ENCODE measurements at places on chromosomes 7 and 10. TPM values are rescaled to one million over a fixed set of nuclear protein-coding genes. Genes with fewer than 3 reads are reported as not detected.

- no peak overlapping the region for H3K27ac ChIP-seq
- no peaks in the 10 kb centered on the region for H3K27me3 ChIP-seq
- H3K36me3 ChIP-seq, result no peaks in the 10 kb centered on the region
- no peak for DNase-seq
- peaks cover 4% of the 10 kb centered on the region for H3K4me1 ChIP-seq
- H3K4me3 ChIP-seq, result no peak overlapping the region
Observed at GRCh38 chr10:74792726-74793125, 33.7 kb upstream of the KAT6B start.

SPDYE16 gene
- total RNA-seq, result not detected

DNA sequence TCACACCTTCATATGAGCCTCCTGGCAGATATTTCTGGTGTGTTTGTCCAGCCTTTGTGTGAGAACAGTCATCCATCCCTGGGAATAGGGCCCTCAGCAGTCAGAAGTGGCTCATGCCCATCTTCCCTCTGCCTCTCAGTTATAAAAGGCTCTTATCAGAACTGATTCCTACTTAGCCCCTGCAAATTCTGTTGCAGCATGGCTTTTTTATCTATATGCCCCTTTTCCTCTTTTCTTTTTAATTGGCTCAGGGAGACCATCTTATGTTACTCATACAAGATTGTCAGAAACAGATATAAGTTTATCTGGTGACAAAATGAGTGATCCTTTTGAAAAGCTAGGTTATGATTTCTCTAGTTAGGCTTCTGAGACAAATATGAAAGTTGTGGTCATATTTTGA is 194.1 kb downstream of the CREB5 start:
- H3K4me1 ChIP-seq, result no peaks in the 10 kb centered on the region
- H3K36me3 ChIP-seq, result no peaks in the 10 kb centered on the region
- H3K4me3 ChIP-seq, result no peak overlapping the region
- no peak overlapping the region for H3K27ac ChIP-seq
- no peak for DNase-seq

MRPS24 gene
- 119 TPM for total RNA-seq

DNA sequence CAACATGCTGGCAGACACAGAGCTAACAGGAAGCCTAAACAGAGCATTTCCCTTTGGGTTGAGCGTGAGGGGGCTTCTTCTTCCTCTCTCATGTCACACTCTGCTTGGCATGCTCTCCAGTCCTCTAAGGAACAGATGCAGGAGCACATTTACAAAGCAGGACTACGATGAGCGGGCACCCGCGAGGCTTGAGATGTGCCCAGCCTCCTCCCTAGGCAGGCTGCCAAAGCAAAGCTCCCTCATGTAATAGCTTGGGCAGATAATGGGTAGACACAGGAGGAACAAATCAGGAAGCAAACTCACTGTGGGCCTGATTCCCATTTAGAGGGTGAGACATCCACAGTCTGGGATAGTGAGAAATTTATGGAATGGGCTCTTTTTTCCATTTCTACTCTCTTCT is 519.1 kb downstream of the NRG3 start:
- no peaks in the 10 kb centered on the region for H3K4me1 ChIP-seq
- no peak for DNase-seq
- H3K27ac ChIP-seq, result no peak overlapping the region
- no peak overlapping the region for H3K4me3 ChIP-seq

DNA sequence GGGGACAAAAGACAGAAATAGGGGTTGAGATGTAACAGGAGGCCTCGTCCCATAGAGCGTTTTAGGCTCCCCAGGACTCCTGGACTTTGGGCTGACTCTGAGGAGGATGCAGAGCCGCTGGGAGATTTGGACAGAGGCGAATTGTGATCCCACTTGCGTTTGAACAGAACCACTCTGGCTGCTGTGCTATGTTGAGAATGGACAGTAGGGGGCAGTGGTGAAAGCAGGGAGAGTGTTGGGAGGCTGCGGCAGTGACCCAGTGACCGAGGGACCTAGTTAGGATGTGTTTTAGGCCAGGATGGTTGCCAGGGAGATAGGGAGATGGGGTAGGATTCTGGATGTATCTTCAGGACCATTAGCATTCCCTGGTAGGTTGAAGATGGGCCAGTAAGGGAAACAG is 271.6 kb downstream of the CCDC3 start:
- H3K27me3 ChIP-seq, result no peaks in the 10 kb centered on the region
- H3K4me1 ChIP-seq, result peaks cover 8% of the 10 kb centered on the region
- no peaks in the 10 kb centered on the region for H3K36me3 ChIP-seq
- no peak overlapping the region for H3K4me3 ChIP-seq

PPP3CB gene
- total RNA-seq, result 42.5 TPM

AGBL3 gene
- 2.0 TPM for total RNA-seq

DNA sequence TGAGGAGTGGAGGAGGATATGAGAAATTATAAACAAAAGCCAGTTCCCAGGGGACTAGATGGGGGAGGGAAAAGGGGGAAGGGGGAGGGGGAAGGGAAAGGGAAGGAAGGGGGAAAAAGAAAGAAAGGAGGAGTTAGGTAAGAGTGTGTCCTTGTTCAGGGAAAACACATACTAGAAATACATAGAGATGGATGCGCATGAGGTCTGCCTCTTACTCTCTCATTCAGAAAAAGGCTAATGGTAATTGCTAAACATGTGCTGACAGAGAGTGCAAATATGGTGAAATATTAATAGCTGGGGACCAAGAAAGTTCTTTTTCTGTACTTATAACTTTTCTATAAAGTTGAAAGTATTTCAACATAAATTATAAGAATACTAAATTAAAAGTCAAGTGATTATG is 64.5 kb downstream of the ZFAND4 start:
- H3K4me1 ChIP-seq, result no peaks in the 10 kb centered on the region
- no peak overlapping the region for H3K27ac ChIP-seq
- peaks cover 14% of the 10 kb centered on the region for H3K36me3 ChIP-seq
- no peak for DNase-seq
- no peak overlapping the region for H3K4me3 ChIP-seq

PNLIPRP2 gene
- not detected for total RNA-seq

CREB5 gene
- not detected for total RNA-seq

- H3K27ac ChIP-seq, result no peak overlapping the region
- H3K27me3 ChIP-seq, result no peaks in the 10 kb centered on the region
- no peaks in the 10 kb centered on the region for H3K4me1 ChIP-seq
- no peak for DNase-seq
Observed at GRCh38 chr7:82375129-82375528, 68.4 kb downstream of the CACNA2D1 start.

SLC13A1 gene
- total RNA-seq, result not detected

DNA sequence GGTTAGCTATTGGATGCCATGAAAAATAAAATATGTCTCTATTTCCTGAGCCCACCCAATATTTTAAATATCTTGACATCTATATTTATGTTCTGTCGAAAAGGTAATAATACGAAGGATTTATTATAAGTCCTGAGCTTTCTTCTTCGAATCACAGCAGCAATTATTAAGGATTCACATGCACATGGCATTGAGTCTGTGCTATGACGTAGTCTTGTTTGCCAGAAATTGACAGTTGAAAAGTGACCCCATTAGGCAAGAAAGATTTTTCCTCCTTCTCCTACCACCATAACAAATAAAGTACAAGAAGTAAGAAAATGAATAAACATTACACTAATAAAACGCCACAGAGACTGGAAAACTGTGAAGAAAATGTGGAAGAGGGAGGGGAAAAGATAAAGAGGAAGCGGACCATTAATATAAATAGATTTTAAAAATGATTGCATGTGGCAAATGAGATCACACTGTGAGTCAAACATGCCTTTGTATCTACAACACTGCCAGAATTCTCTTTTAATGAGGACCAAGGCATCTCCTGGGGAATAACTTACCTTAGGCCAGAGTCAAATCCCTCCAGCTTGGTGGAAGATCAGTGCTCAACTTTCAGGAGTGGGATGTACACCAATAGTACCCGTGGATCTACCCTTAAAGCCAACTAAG is 21.6 kb downstream of the FZD1 start:
- H3K4me3 ChIP-seq, result no peak overlapping the region
- no peaks in the 10 kb centered on the region for H3K36me3 ChIP-seq
- H3K4me1 ChIP-seq, result no peaks in the 10 kb centered on the region
- H3K27ac ChIP-seq, result no peak overlapping the region
- DNase-seq, result no peak
- peaks cover 5% of the 10 kb centered on the region for H3K27me3 ChIP-seq
